ENCODE measurements at places on chromosomes 6 and 20. TPM values are rescaled to one million over a fixed set of nuclear protein-coding genes. Genes with fewer than 3 reads are reported as not detected.

DNA sequence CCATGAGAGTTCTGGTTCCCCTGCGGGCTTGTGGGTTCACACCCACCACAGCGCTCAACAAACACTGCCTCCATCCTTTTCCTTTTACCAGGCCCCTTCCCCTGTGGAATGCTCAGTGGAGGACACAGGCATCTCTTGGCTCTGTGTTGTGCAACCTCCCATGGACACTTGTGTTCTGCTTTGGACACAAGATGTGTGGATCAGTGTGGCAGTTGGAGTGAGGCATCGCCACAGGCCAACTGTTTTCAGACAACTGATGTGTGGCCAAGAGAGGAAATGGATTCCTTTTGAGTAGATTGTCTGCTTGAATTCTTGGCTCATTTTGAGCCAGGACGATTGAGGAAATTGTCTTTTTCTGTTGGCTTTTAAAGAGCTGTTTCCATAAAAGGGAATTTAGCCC, 26.8 kb downstream of the CST8 start:
- DNase-seq: no peak

Gene IL17A
- total RNA-seq: not detected

GRCh38 chr6:125839879-125840278, 49.1 kb downstream of the NCOA7 start:
- DNase-seq: no peak

DNA sequence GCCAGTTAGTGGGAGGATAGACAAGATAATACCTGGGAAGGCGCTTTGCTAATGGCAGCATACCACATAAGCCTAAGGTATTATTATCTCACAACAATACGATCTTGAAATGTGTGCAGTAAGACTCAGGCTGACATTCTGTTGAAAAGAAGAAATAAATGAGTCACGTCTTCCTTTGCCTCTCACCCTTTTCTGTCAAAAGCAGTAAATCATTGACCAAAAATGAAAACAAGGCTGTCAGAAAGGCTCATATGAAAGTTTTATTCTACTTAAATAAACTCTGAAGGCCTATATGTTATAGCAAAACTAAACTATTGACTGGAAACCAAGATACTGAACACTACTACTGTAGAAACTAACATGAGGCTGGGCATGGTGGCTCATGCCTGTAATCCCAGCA, 43.1 kb upstream of the IL20RA start:
- DNase-seq: no peak

GRCh38 chr6:33552252-33552651, 27.8 kb downstream of the BAK1 start:
- no peak for DNase-seq

Gene ZBTB12
- 15.3 TPM for total RNA-seq

DNA sequence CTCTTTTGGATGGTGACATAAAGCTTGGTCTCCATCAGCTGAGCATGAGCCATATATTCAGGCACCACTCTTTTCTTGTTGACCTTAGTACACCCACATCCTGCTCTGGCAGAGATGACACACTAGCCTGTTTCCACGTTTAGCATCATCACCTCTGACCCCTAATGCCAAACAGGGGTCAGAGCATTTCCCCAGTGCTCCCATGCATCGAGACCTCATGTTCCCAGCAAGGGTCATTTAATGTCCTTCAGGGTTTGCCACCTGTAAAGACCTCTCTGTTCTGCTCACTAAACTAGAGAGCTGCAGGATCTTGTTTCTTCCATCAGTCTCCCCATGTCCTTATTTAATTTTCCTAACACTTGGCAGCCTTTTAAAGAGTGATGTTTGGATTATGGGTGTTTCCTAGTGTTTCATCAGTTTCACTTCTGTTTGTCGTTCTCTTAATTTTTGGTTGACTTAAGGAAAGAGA, 97.5 kb downstream of the AIG1 start:
- no peak for DNase-seq

- no peak for DNase-seq
Observed at GRCh38 chr20:59221049-59221706, 57.6 kb downstream of the ZNF831 start.

Gene C20orf204
- 0.26 TPM for total RNA-seq

DNA sequence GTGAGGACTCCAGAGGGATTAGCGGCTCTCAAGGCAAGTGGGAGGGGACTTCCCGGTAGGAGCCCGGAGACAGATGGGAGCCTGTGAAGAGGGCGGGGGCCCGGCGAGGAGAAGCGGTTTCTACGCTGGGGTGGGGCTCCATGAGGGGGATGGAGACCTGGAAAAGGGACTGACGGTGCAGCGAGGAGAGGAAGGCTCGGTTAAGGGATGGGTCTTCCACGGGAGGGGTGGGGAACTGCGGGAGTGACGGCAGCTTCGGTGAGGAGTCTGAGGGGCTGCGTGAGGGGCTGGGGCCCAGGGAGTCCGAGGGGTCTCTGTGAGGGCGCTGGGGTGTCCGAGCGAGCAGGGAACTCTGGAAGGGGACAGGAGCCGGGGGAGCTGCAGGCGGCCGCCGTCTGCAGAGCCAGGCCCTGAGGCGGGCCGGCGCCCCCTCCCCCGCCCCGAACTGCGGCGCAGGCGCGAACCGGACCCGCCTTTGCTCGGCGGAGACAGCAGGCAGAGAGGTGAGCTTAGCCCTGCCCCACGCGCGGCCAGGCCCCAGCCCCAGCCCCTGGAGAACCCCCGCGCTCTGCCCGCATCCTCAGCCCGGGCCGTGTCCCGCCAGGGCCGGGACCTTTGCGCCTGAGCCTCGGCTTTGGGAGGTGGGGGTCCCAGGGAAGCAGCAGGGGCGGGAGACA, at the start of gene NRSN2:
NRSN2 (plus strand) TSS at position 472 of the 677 bp plus-strand sequence. CDS start 2,533 bp downstream, outside the sequence.
- DNase-seq: peak; percentile 59

Gene COX4I2
- total RNA-seq: not detected

- DNase-seq: no peak
Observed at GRCh38 chr6:97665446-97665845, 382.4 kb upstream of the MMS22L start.

DNA sequence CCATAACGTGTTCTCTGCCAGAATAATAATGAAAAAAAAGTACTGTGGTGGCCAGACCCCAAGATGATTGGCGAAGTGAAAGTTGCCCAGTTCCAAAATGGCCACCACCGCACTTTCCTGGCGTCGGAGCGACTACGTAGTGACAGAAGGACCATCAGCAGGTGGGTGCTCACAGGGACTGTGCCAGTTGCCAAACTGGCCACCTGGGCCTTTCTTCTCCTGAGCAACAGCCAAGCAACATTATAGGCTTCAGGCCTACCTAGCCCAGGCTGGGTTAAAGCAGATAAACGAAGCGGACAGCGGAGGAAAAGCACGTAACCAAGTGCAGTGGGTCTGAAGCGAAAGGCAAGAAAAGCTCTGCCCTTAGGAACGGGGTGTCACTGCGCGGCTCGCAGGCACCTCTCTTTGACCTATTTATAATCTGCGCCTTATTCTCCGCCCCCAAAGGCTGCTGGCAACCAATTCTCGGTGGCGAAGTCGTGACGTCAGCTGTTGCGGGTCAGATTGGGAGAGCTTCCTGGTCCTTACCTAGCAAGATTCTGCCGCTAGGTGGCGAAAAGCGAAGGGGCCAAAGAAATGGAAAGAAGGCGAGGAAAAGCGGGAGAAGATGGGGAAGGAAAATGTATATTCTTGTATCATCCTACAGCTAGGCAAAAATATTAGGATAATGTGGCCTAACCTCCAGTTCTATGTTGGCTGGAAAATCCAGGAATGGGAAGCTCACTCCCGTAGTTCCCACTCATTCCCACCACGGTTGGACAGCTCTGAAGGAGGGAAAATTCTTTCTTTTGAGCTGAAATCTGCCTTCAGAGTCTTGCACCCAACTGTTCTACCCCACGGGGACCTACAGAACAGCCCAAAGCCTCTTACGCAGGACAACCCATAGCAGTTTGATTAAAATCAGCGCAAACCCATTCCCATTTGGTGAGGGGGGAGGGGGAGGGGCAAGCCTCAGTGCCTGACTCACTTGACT, 6.9 kb upstream of the MOG start:
- DNase-seq: peak; percentile 98

DNA sequence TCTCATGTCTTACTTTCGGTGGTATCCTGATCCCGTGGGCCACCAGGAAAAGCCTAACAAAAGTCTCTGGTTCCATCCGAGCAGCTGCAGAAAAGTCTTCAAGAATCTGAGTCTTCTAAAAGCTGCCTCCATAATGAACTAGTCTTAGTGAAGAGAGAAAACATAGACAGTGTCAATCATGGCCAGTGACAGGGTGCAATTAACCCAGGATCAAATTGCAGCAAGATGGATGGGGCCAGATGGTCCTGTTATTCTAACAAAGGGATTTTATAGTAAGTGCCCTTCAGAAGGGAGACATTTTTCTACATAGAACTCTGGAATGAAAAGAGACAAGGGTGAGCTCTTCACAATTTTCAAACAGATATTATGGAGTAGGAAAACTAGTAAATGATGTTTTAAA, 281.6 kb upstream of the ZFP64 start:
- DNase-seq: no peak

DNA sequence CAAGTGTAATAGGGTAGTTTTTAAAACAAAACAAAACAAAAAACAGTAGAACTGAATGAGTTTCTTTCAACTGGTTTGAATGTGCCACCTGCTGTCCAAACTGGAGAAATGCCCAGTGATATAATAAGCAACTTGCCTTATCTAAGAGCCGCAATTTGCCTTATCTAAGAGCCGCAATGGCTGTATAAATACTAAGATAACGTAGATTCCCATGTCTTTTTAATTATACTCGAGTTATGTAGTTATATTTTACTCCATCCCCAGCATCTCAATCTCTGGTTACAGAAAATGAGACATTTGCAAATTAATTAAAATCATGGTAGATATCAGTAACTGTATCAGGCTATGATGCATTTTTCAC, 67.2 kb downstream of the RPP40 start:
- peak; percentile 44 for DNase-seq

- peak; percentile 61 for DNase-seq
Observed at GRCh38 chr6:133951881-133952814, 876 bp upstream of the TBPL1 start.

- no peak for DNase-seq
Observed at GRCh38 chr6:33417128-33417902, 592 bp downstream of the CUTA start.

Gene ACTL10
- 1.9 TPM for total RNA-seq

Measured in uterus (tissue), 4 donors.